NCI-H1417 (cell line): ENCODE measurements at places on chromosomes 7 and 10.

DNA sequence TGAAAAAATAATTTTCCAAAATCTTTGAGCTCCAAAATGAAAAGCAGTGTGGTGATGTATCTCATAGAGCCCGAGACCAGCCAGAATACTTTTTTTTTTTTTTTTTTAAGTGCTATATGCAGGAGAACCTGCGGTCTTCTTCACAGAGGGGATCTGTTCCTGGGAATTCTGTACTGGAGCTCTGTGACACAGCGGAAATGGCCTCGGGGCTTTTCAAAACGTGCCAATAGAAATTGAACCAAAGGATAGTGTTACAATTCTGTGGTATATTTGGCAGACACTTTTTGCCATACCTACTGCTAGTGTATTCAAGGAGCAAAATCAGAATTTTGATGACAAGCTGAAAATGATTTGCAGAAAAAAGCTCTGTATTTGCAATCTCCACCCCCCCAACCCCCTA is 1429.3 kb upstream of the LRRTM3 start:
- DNase-seq = no peak

- DNase-seq = no peak
These were observed 176.8 kb downstream of the PRKG1 start for GRCh38 chr10:51251110-51251509.

- DNase-seq = peak; percentile 14
These were observed 27.4 kb downstream of the PILRA start for GRCh38 chr7:100400656-100401055.

- no peak for DNase-seq
These were observed 270.5 kb downstream of the BICC1 start for GRCh38 chr10:58782876-58783851.

- DNase-seq = no peak
These were observed 377.6 kb downstream of the PHTF2 start for GRCh38 chr7:78176171-78176570.

DNA sequence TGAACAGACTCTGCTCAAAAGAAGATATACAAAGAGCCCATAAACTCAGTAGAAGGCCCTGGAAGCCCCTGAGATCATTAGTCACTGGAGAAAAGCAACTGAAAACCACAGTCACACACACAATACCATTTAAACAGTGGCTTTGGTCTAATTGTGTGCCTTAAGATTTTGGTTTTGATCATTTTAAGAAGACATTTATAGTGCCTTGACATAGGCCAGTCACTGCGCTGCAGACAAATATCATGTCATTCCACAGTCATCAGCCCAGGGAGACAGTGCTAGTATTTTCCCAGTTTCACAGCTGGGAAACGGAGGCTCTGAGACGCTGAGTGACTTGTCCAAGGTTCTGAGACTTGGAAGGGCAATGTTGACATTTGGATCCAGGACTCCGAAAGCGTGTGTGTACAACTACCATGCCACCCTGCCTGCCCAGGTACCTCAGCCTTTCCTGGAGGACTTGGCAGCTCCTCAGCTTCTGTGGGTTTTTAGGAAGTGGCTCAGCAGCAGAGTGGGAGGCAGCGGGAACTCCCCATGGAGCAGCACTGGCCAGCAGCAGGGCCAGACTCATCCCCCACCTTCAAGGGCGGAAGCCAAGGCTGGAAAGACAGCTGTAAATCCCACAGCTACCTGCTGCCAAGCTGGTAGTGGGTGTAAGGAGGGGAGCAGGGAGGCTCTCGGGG is 173.9 kb downstream of the WDR11 start:
- no peak for DNase-seq

- DNase-seq = no peak
These were observed 31.5 kb upstream of the GSAP start for GRCh38 chr7:77447616-77448015.

- DNase-seq = peak; percentile 50
These were observed at the start of gene PALD1 for GRCh38 chr10:70478191-70479164. Gene PALD1, plus strand, starts transcription at chr10:70478767. Its CDS starts 47,185 bp downstream, at chr10:70525952.

DNA sequence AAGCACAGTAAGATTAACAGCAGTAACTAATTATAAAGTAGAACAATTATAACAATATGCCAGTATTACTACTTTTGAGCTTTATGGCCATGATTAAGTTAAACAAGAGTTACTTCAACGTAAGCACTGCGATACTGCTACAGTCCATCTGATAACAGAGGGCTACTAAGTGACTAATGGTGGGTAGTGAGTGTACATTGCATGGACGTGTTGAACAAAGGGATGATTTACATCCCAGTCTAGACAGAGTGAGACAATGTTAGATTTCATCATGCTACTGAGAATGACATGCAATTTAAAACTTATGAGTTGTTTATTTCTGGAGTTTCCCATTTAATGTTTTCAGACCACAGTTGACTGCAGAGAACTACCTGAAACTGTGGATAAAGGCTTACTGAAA is 45.6 kb downstream of the TPST1 start:
- no peak for DNase-seq

GRCh38 chr10:625333-625696 is 64.2 kb downstream of the DIP2C start:
- no peak for DNase-seq

DNA sequence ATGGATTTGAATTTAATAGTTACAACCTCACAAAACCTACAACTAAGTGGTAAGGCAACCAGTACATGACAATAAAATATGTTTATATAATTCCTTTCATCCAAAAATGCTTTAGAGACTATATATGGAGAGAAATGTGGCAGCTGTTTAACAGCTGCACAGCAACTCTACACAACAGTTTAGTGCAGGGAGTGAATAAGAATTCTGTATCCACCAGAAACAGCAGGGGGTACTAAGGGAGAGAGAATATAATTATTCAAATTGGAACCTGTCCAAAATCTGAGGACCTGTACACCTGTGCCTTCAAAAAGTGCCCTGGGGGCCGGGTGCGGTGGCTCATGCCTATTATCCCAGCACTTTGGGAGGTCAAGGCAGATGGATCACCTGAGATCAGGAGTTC is 49.6 kb downstream of the POLL start:
- peak; percentile 66 for DNase-seq

- DNase-seq = no peak
These were observed 451.5 kb upstream of the SORCS1 start for GRCh38 chr10:107616031-107616430.

GRCh38 chr7:100166970-100167911 is 1.2 kb downstream of the GAL3ST4 start:
- no peak for DNase-seq

GRCh38 chr10:93299606-93300287 is 182.4 kb downstream of the MYOF start:
- no peak for DNase-seq

GRCh38 chr10:93718937-93719725 is 16.7 kb upstream of the FRA10AC1 start:
- no peak for DNase-seq

- no peak for DNase-seq
These were observed 151.5 kb downstream of the ANK3 start for GRCh38 chr10:60237977-60238758.

DNA sequence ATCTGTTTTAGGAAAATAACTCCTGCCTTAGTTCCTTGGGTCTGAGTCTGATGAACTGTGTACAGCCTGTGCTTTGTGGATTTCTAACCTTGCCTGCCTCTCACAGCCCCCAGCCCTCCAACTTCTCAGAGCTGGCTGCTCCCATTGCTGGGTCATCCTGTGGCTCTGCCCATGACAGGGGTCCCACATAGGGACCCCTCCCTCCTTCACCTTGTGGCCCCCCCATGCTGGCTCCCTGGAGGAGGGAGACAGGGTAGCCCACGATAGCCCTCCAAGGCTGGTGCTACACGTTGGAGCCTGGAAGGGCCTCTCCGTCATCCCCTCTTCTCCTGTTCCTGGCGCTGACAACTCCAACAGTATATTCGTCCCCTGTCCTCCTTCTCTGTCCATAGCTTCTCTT is 2.8 kb upstream of the DENND2A start:
- DNase-seq = no peak

DNA sequence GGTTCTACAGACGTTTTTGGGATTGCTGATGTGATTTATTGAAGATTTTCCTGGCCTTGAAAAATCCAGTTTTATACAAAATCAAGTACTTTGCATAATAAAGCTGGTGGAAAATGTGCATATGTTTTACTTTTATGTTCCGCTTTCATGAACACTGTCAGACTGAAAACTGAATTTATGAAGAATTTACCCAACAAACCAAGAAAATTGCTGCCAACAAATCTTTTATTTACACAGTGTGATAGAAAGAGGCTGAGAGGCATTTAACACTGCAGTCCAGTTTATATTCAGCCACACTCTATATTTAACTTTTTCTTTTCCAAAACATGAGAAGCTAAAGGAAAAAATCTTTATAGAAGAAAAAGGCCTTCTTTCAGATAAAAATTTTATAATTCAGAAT is 35.4 kb upstream of the RSU1 start:
- DNase-seq = no peak

DNA sequence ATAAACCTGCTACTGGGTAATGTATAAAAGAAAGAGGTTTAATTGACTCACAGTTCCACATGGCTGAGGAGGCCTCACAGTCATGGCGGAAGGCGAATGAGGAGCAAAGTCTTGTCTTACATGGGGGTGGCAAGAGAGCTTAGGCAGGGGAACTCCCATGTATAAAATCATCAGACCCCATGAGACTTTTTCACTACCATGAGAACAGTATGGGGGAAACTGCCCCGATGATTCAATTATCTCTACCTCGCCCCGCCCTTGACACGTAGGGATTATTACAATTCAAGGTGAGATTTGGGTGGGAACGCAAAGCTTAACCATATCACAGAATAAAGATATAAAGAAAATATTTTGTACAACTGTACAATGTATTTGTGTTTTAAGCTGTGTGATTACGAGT is 39.4 kb upstream of the PLCE1 start:
- DNase-seq = no peak

DNA sequence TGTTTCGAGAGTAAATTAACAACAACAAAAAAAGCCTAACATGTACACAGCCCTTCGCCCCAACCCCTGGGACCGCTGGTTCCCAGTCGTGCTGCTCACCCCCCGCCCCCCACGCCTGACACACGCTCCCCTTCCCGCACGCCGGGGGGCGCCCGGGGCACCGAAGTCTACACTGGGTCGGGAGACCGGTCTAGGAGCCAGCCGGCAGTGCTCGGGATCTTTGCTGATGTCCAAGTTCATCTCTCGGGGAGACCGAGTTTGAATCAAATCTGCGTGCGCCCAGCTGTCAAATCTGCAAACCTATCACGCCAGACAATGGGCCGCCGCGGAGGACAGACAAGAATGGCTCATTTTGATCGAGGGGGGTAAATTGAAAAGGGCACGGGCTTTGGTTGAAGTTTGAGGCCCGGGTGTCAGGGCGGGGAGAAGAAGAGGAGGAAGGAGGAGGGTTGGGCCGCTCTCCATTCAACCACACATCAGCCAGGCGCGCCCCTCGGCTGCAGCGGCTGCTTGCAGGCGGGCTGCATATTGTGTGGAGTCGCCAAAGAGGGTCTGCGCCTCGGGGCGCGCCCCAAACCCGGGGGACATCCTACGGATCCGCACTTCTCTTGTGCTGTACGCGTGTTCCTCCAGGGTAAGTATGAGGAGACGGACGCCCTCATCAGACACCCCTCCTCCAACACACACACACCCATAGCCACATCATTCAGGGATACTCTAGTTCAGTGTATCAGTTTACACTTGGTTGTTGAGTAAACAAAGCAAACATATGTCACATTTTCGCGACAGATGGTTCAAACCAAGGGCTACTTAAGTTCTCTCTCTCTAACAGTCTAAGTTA is 1.3 kb upstream of the GFRA1 start:
- peak; percentile 42 for DNase-seq

DNA sequence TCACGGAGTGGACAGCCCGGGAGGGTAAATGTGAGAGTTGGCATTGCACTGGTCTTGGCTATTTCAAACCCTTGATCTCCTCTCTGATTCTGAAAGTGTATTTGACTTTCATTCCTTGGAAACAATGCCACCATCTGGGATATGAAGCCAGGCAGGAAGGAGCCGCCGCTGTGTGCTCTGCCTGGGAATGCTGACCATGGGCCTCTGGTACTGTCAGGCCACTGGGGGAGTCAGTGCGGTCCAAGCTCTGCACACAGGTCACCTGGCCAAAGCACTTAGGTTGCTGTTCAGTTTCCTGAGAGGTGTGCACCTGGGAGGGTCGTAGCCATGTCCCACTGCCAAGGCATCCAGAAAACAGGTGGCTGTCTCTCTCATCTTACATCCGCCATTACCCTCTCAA is 68.5 kb upstream of the SHH start:
- no peak for DNase-seq

- no peak for DNase-seq
These were observed 40.0 kb downstream of the SVOPL start for GRCh38 chr7:138661069-138661635.

GRCh38 chr7:42345478-42346299 is 108.7 kb upstream of the GLI3 start:
- DNase-seq = no peak

DNA sequence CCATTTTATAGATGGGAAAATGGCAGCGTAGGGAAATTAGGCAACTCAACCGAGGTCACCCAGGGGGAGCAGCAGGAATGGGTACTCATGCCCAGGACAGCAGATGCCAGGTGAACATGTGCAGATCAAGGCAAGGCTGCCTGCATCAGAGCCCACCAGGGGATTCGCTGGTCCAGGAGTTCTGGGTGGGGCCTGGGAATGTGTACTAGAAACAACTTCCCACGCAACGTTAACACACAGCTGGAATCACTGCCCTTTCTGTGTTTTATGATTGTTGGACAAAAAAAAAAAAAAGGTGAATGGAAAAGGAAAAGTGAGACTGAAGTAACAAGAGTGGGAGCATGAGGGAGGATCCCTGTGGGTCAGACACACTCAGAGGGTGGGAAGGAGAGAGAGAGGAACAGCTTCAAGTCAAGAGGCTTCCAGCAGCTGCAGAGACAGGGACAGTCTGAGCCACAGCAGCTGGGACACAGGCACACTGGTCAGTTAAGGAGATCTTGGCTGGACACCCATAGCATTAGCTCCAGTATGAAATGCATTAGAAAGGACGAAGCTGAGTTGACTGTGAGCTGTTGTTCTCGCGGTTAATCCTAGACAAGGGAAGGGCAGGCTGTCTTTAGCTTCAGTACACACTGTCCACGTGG is 187.9 kb upstream of the INHBA start:
- no peak for DNase-seq

DNA sequence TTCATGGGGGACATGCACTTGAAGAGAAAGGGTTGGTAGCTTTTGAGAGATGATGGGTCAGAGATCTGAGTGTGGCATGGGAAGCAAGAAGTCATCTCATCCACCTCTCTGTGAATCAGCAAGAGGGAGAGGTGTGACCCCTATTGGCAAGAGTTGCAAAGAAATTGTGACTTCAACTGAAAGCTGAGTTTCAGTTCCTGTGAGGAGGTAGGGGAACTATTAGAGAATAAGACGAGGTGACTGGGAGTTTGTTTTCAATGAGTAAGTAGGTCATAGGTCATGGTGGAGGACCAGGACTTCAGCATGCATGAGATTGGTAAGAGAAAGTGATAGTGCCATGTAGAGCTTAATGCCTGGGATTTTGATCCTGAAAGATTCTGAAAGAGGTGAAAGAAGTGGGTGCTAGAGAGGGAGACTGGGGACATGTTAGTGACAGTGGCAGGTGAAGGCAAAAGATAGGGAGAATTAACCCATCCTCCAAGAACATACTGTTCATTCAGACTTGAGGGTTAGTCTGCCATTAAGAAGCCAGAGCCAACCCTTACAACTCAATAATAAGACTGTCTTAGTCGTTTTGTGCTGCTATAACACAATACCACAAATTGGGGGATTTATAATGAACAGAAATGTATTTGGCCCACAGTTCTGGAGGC is 75.5 kb upstream of the CAPZA2 start:
- DNase-seq = no peak
